GOT3 (cell line): ENCODE measurements at places on chromosomes 12 and 14.

DNA sequence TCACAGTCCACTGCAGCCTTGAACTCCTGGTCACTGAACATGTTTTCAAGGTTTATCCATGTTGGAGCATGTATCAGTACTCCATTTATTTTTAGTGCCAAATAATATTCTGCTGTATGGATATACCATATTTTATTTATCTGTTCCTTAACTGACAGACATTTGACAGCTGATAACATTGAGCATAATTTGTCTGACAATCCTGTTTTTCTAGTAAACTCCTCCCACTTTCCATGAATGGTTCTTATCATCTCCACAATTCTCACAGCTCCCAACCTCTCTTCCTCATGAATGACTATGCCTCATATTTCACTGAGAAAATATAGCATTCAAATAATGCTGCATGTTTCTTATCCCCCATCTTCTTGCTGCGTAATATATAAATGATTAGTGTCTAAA, 33.3 kb downstream of the COCH start:
- no peak for DNase-seq

GRCh38 chr14:27566843-27567382, 969.1 kb upstream of the NOVA1 start:
- DNase-seq = no peak

DNA sequence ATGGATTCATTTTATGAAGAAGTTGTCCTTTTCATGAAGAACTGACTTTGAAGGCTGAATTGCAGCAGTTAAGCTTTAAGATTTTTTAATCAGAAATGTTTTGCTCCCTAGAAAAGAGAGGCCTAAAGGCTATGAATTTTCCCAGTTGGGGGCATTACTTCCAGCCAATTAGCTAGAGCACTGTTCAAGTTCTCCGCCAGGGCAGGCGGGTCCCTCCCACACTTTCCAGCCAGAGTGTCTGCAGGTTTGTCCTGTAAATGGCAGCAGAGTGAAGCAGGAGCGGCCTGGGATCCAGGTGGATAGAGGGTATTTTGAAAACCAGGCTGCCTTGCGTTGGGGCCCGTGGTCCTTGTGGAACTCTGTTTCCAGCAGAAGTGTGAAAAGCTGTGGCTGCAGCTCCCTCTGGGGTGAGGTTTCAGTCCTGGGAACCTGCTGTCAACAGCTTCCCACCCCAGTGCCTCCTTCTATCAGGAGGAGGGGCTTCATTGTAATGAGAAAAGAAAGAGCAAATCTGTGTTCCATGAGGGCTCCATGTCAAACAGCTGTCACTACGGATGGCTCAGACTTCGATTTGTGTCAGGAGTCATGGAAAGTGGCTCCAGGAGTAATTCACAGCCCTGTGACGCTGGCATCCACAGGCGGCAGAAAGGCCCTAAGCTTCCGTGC, 210.7 kb upstream of the TMEM132C start:
- DNase-seq = no peak

DNA sequence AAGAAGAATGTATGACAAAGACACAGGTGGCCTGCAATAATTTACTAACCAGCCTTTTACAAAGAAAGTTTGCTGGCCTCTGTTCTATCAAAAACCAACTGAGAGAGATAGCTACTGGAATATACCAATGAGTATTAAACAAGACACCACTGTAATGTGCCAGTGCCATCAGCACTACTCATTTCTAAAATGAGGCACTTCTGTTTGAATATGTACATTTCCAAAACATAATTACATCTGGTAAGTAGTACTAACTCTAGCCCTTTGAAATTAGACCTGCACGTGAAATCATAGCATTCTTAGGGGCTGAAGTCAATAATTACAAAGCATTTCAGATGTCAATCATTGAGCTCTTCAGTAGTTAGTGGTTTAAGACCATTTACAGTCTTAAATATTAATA, 6.9 kb upstream of the SYCP3 start:
- no peak for DNase-seq

- no peak for DNase-seq
These were observed 104.0 kb upstream of the FRMD6 start for GRCh38 chr14:51547701-51548100.

GRCh38 chr12:128079446-128079845, 187.5 kb upstream of the TMEM132C start:
- no peak for DNase-seq

- no peak for DNase-seq
These were observed 229.8 kb downstream of the ALX1 start for GRCh38 chr12:85509857-85510256.

DNA sequence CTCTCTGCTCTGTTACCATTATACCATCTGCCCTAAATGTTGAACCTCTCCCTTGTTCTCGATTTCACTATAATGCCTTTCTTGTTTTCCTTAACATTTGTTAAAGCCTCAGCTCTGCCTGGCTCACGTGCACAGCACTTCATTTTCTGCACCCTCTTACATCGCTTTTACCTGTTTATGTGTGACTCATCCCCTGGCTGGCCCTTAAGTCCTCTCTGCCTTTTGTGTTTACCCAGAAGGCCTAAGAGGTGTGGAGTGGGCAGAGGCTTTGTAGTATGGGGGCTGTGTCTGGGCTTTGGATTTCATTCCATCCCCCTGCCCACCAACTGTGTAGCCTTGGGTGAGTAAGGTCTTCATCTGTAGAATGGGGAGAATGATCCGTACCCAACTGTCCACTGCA, 36.5 kb downstream of the UBE3B start:
- DNase-seq = no peak

DNA sequence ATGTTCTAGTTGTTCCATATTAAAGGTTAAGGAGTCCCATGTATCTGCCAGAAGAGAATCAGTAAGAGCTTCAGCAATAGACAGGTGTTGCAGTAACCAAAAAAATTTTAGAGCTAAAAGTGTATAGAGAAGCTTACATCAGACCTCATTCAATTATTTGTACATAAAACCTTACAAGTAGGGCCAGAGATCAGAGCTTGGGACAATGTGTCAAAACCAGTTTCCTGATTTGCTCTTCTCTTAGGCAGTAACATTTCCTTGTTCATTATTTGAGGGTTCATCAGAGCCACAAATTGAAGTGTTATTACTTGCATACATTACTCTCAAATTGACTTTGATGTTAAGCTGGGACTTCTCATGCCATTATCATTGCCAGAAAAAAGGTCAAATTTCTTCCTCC, 55.5 kb upstream of the ATXN7L3B start:
- no peak for DNase-seq

DNA sequence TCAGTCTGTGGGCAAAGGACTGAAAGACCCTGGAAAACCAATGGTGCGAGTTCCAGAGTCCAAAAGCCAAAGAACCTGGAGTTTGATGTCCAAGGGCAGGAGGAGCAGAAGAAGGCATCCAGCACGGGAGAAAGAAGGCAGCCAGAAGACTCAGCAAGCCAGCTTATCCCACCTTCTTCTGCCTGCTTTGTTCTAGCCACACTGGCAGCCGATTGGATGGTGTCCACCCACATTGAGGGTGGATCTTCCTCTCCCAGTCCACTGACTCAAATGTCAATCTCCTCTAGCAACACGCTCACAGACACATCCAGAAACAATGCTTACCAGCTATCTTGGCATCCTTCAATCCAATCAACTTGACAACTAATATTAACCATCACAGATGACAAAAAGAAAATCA, 57.2 kb upstream of the CAPRIN2 start:
- no peak for DNase-seq

GRCh38 chr12:1680804-1681492, 9.9 kb upstream of the ADIPOR2 start:
- no peak for DNase-seq

GRCh38 chr14:65310568-65310967, 102.0 kb upstream of the FUT8 start:
- DNase-seq = no peak

DNA sequence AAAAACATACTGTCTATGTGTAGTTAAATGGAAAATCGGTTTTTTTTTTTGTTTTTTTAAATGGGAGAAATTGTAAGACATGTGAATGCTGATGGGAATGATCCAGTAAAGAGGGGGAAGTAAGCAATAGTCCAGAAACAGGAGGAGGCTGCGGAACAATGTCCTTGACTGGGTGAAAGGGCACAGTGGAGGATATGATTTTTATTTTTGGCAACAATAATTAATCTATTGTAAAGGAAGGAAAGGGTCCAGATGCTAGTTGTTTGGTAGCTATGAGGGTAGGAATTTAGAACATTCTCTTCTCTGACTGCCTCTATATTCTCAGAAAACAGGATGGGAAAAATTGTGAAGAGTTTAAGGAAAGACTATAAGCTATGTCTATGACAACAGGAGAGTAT, 76.6 kb downstream of the RPL10L start:
- DNase-seq = no peak
